ENCODE measurements at places on chromosomes 6 and 20. TPM values are rescaled to one million over a fixed set of nuclear protein-coding genes. Genes with fewer than 3 reads are reported as not detected.

DNA sequence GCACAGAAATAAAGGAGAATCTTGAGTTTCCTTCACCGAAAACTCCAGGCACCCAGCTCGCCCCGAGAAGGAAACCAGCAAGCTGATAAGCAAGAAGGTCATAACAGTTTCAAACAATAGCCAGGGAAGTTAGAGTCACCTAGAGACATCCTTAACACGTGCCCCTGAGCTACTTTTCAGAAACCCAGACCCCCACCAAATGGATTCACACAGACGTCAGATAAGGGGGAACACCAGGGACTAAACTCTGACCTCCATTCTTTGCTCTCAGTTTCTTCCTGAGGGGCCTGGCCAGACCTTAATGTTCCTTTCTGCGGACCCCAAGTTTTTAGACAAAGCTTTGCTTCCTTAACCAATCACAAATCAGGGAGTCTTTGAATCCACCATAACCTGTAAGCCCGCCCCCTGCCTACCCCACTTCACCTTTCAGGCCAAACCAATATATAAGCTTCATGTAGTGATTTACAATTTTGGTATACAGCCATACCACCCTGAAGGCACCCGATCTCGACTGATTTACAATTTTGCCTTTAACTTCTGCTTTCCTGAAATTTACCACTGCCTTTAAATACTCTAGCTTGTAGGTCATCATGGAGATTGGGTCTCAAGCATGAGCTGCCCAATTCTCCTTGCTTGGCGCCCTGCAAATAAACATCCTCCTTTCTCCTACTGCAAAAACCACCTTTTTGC is 11.7 kb downstream of the SOD2 start:
- peak; percentile 58 for DNase-seq

GRCh38 chr6:87710090-87710489 is 8.1 kb upstream of the AKIRIN2 start:
- DNase-seq, result no peak

DNA sequence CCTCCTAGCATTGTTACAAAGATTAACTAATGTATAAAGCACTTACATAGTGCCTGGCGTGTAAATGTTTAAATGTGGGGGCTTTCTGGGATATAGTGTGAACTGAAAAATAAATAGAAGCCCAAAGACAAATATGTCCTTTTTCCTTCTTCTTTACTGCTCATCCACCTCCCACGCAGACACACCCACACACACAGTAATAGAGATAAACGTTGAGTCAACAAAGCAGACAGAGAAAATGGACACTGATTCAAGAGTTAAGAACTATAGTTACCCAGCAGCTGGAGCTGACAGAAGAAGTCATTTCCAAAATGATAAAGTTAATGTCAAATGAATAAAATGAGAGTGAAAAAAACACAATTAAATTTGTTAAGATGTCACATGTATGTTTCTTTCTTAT is 68.3 kb downstream of the FHL5 start:
- no peak for DNase-seq

GRCh38 chr20:44187772-44188709 is 1.1 kb upstream of the JPH2 start:
- no peak for DNase-seq

DNA sequence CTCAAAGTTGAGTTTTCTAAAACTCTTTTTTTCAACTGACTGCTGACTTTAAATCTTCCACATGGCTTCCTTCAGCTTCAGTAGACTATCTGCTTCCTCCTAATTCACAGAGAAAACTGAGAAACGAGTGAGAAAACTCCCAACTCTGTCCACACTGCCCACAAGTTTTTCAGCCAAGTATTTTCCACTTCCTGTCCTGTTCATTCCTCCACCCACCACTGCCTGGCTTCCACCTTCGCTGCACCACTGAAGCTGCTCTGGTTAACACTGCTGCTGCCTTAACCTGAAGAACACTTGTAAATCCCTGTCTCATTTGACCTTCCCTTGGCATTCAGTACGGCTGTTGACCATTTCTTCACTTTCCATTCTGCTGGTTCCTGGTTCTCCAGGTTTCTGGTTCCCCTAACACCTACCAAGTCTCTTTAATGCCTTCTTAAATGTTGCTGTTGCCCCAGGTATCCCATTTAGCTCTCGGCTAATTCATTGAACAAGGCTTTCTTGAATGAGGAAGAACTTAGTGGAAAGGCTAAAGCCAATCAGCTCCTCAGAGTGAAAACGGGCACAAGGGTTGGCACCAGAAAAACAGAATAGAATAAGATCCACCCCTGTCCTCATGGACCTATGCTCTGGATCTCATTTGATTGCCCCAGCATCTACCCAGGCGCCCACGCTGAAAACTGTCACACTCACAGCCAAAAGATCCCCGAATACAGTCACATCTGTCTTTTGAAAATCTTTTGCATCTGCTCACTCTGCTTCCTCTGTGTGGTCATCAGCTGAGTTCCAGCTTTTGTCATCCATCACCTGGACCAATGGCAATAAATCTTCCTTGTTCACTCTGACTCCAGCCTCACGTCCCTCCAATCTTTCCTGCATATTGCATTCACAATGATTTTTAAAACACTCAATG is 104.4 kb upstream of the TAB2 start:
- peak; percentile 90 for DNase-seq

GRCh38 chr6:136593748-136594490 is 43.7 kb upstream of the MAP7 start:
- DNase-seq, result peak; percentile 88

GRCh38 chr6:124640432-124640831 is 321.8 kb upstream of the RNF217 start:
- DNase-seq, result no peak

The HLA-DRA gene
- 969 TPM for total RNA-seq

The RARS2 gene
- 7.0 TPM for total RNA-seq

The LY6G5C gene
- 3.5 TPM for total RNA-seq

The NKAIN2 gene
- 16.7 TPM for total RNA-seq

The NKAIN4 gene
- total RNA-seq, result not detected

The DDRGK1 gene
- total RNA-seq, result 30.2 TPM

The SLC22A16 gene
- 25.6 TPM for total RNA-seq
